A172 (cell line): ENCODE measurements at places on chromosomes 7 and 10. TPM values are rescaled to one million over a fixed set of nuclear protein-coding genes. Genes with fewer than 3 reads are reported as not detected.
A peak's percentile ranks its signal among the peaks of the same experiment; 100 is the strongest.

DNA sequence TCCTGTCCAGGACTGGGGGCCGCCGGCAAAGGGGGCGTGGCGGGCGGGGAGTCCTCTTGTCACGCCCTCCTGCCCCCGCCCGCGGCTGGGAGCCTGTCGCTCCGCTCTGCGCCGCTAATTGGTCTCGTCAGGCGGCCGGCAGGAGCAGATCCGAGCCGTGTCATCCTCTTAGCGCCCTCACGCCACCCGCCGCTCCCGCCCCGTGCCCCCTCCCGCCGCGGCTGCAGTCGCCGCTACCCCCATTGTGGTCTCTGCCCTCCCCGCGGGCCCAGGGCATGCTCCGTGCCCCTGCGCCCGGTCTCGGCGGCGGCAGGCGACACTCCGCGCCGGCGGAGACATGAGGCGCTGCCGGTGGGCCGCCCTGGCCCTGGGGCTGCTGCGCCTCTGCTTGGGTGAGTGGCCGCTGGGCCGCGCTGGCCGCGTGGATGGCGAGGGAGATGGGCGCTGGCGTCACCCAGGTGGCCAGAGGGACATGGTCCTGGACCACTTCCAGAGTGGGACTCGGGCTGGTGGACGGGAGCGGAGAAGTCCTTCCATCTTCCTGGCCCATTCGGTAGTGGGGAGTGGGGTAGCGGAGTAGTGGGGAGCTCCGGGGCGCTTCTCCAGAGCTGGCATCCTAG is at the start of gene CDHR1:
TSS of gene CDHR1 (plus strand) at position 114 of the 620 bp plus-strand sequence. CDS start at position 338, 224 bp downstream.
- DNase-seq, result no peak

GRCh38 chr7:42939457-42940240 is 7.5 kb downstream of the MRPL32 start:
- no peak for DNase-seq

GRCh38 chr7:52719677-52720076 is 315.8 kb upstream of the POM121L12 start:
- no peak for DNase-seq

DNA sequence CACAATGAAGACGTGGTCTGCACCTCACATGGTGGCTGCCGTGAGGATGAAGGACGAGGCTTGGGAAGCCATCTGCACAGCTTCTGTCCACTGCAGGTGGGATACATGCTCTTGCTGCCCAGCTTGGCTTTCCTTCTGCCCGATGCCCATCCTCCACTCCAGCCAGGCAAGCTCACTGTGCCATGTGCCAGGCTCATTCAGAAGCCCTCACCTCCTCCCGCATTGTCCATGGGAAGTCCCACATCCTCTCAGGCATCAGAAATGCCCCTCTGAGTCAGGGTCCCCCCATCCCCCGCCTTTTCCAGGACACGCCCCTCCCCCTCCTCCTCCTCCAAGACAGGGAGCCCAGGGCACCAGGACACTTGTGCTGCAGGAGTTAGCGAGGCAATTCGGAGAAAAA is 4.6 kb upstream of the NOM1 start:
- no peak for DNase-seq

DNA sequence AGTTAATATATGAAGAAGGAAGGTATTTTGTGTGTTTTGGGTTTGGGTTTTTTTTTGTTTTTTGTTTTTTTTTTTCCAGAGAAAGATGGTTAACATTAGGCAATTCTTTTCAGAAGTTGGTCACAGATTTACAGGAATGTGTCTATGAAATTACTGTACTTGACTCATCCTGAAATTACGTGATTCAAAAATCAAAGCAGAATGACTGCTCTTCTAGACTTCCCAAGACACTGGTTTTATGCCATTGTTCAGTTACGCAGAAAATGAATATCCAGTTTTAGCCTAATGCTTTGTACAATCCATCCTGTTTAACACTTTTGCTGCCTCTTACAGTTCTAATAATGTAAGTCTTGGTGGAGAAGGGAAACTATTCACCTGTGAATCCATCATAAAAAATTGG is 39.7 kb upstream of the CELF2 start:
- no peak for DNase-seq

- no peak for DNase-seq
Measured at GRCh38 chr7:24956021-24956420, 24.0 kb downstream of the OSBPL3 start.

DNA sequence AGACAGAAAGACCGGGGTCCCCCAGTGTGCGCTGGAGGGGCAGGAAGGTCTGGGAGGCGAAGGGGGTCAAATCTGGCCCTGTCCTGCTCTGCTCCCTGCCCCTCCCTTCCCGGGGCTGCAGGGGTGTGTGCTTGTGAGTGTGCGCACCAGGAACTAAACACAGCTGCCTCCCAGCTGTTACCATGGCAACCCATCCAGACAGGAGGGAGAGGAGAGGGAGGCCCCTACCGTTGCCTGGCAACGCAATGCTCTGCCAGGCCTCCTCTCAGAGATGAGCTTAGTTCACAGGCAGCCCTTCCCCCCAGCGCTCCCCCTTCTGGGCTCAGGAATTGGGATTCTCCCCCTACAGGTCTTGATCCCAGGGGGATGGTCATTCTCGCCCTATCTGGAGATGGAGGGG is 6.1 kb downstream of the NYAP1 start:
- peak; percentile 83 for DNase-seq

GRCh38 chr10:4519658-4520402 is 306.2 kb upstream of the AKR1E2 start:
- no peak for DNase-seq

DNA sequence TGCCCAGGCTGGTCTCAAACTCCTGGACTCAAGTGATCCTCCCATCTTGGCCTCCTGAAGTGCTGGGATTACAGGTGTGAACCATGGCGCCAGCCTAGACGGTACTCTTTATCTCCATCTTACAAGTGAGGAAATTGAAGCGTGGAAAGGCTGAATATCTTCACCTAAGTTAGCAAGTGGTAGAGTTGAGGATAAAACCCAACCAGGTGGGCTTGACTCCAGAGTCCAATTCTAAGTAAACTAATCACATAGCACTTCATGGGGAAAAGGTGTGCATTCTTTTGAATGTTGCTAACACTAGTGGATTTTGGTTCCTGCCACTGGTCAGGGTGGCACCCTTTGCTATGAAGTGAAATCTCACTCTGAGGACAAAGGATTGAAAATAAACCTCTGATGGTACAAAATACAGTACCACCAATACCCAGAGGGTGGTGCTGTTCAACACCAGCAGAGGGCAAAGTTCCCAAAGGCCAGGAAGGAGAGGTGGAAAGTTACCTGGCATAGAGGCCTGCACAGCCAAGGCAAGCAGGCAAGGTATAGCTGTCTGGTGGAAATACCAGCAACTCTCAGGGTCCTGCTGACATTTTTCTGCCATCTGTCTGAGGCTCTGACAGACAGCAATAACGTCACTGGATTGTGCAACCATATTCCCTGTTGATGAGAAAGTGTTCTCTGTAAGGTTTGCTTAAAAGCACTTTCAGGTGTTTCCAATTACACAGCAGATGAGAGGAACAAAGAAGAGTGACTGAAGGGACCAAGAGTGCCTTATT is 17.6 kb downstream of the ZDHHC16 start:
- DNase-seq, result peak; percentile 47

DNA sequence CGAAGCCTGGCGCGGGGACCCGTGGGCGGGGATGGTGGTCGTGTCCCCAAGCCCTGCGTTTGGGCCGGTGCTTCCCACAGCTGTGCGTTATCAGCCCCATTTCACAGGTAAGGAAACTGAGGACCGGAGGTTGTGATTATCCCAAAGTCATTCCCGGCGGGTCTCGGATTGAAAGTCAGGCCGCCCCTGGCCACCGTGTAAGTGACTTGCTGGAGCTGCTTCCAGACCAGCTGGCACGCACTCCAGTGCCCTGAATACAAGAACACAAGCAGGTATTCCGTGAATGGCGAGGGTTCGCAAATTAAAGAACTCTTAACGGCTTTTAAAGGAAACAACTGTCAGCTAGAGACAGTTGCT is 675 bp upstream of the ATE1 start:
- DNase-seq, result peak; percentile 3

DNA sequence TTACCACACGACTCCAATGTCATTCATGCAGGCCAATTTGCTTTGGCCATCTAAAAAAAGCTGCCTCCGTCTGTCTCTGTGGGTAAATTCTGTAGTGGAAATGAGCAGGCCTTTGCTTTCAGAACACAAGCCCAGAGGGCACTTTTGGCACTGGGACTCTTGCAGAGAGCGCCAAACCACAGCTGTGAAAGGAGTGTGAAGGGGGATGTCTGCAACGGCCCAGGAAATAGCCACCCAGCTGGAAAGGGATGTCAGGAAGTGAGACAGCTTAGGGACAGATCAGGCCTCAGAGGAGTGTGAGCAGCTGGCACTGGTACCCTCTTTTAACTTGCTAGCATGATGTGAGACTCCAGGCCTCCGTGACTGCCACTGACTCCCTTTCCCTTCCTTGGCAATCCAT is 152.4 kb downstream of the DKK1 start:
- no peak for DNase-seq

DNA sequence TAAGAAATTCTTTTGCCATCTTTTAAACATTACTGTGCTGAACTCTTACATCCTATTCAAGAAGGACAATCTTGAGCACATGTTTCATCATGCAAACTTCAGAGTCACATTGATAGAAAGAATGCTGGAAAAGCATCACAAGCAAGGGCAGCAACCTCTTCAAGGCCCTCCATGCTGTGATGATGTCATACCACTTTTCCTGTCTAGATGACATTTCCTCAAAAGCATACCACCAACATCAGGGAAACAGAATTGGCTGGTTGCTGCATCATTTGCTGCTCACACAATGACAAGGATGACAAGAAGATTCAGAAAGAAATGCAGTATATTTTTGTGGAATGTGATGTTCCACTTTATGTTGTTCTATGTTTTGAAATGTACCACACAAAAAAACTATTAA is 37.6 kb downstream of the CYP2C8 start:
- DNase-seq, result no peak

Gene DGKI
- 0.29 and 1.1 TPM in 2 replicates for total RNA-seq

Gene NUP42
- 67.8 and 70.4 TPM in 2 replicates for total RNA-seq

Gene BCAP29
- 127 and 151 TPM in 2 replicates for total RNA-seq

Gene SHH
- 0.03 and 0.12 TPM in 2 replicates for total RNA-seq

Gene AGAP5
- 2.2 and 3.2 TPM in 2 replicates for total RNA-seq

Gene SPDYE16
- not detected in 2 replicates for total RNA-seq

Gene MET
- total RNA-seq, result 118 and 144 TPM in 2 replicates
